ENCODE measurements at places on chromosomes 3 and 15.

- peak; percentile 41 for DNase-seq
Observed at GRCh38 chr3:186108106-186108940, 566 bp downstream of the ETV5 start.

GRCh38 chr3:10358309-10358980, 37.5 kb upstream of the SEC13 start:
- DNase-seq, result no peak

DNA sequence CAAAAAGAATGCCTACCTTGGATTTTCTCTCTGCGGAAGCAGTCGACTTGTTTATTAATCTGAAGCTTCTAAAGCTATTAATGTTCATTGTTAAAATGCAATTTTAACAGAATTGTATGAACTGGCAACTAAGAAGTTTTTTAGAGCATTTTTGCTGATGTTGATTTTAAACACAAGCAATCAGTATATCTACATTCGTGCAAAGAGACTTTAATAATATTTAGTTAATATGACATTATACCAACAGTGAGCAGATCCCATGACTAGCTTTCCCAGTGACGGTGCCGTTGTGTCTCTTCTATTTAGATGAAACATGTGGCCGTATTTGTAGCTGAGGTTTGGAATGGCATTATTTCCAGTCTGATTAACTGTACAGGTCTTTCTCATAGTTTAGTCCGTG, 88.0 kb downstream of the PEX5L start:
- DNase-seq, result no peak

DNA sequence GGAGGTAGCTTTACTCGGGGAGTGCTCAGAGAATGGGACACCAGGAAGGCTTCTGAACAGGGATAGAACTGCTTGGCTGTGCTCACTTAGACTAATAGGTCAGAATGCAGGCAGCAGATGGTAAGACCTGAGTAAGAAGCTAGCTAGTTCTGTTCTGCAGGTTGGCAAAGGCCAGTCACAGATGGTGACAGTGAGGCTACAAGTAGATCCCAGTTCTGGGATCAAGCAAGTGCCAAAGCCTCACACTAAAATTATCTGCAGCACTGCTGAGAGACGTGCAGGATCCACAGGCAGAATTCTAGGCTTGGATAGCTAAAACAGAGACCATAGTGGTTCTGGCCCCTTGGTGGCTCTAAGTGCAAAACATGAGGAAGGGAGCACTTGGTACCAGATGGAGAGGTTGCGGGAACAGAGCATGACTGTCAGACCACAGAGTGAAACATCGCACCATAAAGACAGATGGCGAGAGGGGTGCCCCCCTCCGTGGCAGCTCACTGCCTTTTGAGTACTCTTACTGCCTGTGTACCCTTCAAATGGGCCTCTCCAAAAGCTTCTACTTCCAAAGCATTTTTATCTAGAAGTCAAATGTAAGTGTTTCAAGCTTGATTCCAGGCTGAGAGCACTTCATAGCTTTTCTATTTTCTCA, 3.6 kb upstream of the GLCE start:
- DNase-seq, result no peak

- no peak for DNase-seq
Observed at GRCh38 chr15:86444527-86444926, 364.9 kb downstream of the AGBL1 start.

DNA sequence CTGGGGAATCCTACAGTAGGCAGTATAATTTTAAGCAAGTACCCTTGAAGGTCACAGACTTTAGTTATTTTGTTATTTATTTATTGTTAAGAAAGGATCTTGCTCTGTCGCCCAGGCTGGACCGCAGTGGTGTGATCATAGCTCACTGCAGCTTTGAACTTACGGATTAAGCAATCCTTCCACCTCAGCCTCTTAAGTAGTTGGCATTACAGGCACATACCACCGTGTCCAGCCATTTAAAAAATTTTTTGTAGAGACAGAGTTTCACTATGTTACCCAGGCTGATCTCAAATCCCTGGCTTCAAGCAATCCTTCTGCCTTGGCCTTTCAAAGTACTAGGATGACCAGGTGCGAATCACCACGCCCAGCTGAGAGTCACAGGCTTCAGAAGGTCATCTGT, 22.1 kb upstream of the SH3BP5 start:
- no peak for DNase-seq

DNA sequence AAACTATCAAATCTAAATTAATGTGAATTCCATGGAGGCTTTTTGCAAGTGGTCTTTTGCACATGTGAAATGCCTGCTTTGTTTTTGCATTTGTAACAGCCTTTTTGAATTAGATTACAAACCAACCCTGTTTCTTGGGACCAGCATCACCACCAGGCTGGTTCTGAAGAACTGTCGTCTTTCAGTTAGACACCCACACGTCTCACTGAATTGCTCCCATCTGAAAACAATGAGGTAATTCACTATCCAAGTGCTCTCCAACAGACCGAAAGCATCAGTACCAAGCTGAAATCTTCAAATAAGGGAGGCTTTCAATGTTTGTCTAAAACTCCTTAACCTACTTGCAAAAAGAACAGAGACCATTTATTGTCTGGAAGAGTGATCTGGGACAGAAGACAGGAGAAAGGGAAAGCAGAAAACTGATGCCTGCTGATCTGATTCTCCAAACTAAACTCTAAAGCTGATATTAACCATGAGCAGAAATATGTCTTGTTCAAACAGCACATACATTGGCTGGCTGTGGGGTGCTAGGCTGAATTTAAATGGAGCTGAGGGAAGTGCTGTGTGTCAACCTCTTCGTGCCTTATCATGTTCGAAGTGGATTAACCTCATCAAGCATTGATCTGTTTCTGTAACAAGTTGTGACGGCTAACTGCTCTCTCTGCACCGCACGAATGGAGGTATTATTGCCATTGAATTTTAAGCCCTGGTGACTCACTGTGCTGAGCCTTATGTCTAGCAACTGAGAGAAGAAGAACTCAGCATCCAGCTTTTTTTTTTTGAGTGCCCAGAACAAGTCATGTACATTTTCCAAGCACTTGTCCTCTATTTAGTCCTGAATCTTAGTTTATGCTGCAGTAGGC, 213.7 kb upstream of the P2RY1 start:
- DNase-seq, result no peak

GRCh38 chr3:178097576-178097975, 438.7 kb upstream of the KCNMB2 start:
- DNase-seq, result no peak

DNA sequence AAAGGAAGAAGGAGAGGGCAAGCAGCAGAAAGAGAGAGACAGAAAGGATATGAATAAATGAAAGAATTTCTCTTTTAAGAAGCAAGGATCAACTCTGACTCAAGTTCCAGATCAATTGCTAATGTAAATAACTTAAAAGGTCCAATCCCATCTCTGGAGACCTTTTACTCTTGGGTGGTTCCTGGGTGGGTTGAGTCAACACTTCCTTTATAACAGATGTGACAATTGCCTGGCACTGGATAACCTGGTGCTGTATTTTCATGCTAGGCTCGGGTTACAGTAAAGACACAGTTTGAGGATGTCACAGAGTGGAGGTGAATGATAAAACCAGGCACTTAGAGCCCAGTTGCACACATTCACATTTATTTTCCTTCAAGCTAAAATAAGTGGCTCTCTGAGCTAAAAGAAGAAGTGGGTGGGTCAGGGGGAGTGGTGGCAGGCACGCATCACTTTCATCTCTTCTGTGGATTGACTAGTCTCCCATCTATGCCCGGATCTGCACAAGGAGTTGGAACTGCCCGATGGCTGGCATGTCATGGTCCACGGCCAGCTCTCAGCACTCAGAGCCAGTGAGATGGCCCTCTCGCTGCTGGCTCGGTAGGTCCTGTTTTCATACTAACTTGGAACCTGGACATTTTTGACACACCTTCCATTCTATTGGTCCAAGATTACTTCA, 465.8 kb downstream of the FOXP1 start:
- DNase-seq, result no peak

DNA sequence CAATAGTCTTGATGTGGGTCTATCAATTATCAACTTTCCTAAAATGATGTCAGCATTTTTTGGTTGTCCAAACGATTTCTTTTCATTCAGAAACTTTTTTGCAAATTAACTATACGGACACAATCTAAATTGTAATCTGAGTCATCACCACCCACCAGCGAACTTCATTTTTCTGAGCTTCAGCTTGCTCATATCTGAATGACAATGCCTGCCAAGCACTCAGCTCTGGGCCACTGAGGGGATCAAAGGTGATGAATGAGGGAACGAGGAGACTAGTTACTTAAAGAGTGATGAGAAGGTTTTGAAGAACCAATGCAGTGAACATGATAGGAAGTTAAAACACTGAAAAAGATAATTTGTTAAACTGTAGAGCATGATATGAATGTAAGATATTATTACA, 14.9 kb upstream of the TBC1D23 start:
- DNase-seq, result no peak

DNA sequence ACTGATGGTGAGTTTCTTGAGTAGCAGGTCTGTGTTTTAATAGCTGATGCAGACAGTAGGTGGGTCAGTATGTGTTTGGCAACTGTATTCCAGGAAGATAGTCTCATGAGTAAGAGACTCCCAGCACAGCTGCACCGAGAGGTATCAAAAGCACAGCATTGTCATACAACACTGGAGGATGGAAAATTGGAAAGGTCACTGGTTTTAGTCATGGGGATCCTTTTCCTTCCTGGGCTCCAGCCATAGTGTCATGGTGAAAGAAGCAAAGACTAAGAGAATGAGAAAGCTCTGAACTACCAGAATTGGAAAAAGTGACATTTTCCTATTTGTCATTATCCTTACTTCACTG, 61.5 kb downstream of the P3H2 start:
- DNase-seq, result no peak
